ENCODE measurements at places on chromosomes 12 and 14.
A peak's percentile ranks its signal among the peaks of the same experiment; 100 is the strongest.

- peak; percentile 51 for DNase-seq
These were observed 24.5 kb upstream of the PPP1R13B start for GRCh38 chr14:103871596-103872480.

DNA sequence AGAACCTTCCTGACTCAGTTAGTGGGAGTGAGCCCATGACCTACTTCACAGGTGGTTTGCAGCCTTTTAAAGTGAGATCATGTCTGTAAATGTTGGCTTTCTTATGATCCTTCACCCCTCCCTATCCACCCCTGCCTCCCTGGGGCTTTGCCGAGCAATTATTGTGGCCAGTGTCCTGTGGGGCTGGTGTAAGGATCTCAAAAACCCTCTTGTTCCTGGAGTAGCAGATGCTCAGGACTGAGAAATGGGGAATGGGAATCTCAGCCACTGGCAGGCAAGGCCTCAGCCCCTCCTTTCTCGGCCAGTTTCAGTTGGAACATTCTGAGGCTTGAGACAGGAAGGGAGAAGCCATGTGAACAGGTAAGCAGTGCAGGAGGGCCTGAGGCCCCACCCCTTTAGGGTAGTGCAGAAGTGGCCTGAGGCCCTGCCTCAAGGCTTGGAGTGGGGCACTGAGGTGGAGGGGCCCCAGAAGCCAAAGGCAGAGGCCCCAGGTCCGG is 53.8 kb downstream of the PLEKHG3 start:
- DNase-seq = no peak

GRCh38 chr14:86057018-86057667 is 527.2 kb downstream of the FLRT2 start:
- no peak for DNase-seq

DNA sequence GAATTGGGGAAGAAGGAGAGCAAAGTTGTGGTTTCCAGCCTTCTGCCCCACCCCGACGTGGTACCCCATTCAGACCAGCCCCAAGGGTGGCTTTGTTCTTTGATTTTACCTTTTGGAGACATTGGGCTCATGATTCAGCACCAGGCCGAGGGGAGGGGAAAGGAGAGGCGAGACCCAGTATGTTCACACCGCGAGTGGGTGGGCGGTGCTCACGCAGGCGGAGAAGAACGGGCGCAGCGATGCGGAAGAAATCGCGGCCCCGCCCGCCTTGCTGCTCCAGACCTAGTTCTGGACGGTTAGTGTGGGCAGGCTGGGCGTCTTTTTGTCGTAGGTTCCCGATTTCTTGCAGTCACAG is 963 bp downstream of the ATL1 start:
- peak; percentile 6 for DNase-seq

Measured in stimulated activated CD8-positive, alpha-beta memory T cell treated with anti-CD3 and anti-CD28 coated beads, Interleukin-4, amount 100 ng/mL, for 1 hour (primary cell).